ENCODE measurements at places on chromosomes 3 and 15.

DNA sequence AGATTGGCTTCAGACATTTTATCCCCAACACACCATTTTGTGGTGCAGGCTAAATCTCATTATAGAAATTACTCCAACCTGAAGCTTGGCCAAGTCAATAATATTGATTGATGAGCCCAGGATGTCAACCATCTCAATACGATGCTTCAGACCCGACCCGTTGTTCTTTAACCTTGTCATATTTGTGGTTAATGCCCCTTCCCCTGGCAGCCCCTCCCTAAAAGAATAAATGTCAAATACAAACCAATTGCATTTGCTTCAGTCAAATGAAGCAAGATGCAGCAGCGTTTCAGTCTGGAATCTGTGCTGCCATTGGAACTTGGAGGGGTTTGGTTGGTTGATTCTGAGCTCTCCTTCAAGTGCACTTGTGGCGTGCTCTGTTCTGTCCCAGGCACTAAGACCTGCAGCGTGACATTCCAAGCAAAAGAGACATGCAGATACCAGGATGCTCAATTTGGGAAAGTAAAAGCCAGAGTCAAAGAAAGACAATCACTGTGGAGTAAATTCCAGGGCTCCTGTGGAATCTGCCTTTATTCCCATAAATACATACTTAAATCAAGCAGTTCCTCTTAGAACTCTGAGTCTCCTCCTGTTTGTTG lies 23.8 kb upstream of the PSMD6 start:
- DNase-seq = no peak

DNA sequence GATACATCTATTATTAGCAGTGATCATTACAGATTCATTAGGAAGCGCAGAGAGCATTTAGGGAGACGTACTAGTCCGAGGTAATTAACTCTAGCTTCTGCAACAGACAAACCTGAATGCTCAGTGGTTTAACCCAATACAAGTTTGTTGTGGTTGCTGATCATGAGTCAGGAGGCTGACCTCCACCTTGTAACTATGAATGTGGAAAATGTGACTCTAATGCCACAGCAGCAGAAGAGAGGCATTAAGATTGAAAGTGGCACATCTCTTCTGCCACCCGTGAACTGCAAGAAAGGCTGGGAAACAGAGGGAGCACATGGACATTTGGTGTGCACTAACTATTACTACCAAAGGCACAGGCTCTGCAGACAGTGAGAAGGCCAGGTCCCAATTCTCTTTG lies 71.2 kb upstream of the C3orf80 start:
- no peak for DNase-seq

DNA sequence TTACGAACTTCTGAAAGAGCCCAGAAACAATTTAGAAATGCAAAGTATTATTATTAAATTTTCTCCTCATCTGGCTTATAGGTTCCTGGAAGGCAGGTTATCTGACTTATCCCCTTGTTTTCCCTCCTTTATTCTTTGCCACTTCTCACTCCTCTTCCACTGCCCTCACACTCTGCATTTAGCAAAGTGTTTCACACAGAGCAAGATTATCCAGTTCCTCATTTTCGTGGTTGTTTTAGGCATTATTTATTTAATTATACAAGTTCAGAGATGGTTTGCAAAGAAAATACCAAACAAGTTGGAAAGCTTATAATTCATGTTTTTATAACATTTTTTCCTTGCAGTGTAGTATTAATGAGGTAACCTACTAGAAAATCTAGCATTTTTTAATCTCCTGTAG lies 544.9 kb downstream of the NSUN3 start:
- DNase-seq = no peak

- no peak for DNase-seq
These were observed 281.1 kb upstream of the PROK2 start for GRCh38 chr3:72065872-72066641.

DNA sequence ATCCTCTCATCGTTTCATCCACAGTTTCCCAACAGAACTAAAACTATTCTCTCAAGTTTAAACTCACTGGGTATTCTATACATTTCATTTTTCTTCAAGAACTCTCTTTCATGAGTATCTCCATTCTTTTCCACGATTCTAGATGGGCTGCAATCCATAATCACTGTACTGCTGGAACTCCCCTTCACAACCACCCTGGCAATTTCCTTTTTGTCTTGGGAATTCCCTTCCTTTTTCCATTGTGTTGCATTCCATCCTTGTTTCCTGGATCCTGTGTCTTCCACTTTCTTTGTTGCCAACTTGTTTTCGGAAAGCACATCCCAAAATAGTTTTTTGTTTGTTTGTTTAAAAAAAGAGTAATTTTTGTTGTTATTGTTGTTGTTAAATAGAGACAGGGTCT lies 67.0 kb upstream of the FBN1 start:
- no peak for DNase-seq

DNA sequence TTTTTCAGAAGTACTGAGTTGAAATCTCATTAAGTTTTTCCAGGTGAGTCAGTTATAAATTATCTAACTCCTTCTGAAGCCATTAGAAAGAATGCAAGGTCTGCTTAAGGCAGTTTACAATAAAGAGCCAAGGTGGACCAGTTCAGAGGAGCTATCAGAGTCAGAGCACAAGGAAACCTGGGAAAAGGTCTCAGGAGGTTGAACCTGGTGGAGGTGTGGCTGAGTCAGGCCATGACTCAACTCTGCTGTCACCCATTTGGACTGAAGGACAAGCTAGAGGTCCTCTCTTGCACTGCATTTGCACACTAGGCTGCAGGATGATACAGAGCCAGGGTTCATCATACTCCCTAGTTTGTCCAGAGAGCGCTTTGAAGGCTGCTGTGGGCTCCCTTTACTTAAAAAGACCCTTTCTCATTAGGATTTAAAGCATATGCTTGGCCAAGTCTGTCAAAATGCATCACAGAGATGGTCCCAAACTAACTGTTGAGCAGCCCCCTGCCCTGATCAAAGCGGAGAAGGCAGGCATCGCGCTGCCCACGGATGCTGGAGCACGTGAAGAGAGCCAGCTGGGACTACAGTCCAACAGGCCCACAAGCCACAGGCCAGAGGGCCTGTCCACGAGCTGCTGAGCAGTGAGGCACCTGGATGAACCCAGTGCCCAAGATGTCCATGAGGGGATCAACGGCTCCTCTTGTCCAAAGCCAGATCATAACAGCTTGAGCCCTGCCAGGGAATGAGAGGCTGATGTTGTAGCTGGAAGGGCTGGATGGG lies 26.0 kb upstream of the MRPS22 start:
- no peak for DNase-seq

GRCh38 chr15:60557191-60557618 lies 78.3 kb upstream of the ICE2 start:
- DNase-seq = peak; percentile 61

DNA sequence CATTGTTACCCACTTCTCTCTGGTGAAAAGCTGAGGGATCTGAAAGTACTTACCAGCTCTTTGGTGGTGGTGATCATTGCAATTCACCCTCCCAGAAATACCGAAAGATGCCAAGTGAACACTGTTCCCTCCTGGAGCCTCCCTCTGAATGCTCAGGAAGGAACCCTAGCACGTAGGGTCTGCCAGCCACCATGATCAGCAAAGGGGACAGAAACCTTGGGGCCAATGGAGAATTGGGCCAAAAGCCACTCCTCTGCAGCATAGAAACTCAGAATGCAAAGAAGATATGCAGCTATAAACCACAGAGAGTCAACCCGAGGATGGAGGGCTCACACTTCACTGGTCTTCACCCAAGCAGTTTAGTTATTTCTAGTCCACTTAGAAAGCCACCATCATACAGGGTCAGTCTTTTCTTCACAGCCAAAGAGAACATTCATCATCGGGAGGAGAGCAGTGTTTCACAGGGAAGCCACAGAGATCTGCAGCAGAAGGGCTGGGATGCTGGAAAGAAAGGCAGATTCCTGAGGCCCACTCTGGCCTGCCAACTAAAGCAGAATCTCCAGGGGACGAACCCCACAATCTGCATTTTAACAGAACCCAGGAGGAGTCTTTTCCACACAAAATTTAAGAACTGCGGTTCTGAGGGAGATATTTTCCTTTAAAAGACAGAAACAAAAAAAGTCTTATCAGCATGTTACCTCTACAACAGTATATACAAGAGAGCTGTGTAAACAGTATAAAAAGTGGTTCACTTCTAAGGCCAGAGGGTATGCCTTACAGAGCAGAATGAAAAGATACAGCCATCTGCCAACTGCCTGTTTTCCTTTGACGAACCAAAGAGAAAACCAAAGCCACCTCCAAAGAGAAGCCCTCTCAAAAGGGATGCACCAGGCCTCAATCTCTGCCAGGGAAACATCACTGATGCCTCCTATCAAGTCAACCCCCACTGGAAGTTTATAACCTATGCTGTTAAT lies 11.3 kb downstream of the TBC1D2B start:
- DNase-seq = no peak

DNA sequence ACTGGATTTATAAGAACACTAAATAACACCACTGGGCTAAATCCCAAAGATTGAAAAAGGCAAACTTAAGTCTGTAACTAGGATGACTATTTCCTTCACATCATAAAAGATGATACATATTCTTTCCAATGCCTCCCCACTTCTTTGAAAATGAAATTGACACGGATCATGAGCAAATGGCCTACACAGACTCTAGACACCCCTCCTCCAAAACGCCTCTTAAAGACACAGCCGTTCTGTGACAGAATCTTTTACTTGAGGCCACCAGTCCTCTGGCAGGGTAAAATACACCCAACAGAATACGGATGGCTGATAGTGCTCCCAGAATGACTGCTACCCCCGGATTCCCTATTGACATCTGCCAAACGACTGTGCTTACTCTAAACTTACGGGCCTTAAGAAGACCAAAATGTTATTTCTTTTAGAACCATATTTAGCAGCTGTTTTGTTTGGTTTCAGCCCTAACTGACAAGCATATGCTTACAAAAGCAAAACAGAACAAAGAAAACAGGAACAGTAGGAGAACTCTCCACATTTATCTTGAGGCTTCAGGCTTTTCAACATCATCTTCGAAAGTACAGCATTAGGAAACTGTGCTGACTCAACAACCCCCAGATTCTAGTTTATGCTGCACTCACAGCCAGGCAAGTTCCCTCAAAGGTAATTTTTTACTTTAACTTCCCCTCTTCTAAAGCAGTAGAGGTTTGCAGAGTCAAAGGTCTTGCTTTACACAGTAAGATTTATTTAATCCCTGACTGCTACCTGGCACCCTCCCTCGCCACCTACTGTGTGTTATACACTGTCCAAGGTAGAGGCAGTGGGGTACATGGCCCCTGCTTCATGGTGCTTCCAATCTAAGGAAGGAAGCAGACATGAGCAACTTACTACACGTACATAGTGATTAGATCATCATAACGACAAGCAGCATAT lies 84.3 kb downstream of the TNIK start:
- DNase-seq = no peak

- DNase-seq = no peak
These were observed 22.5 kb downstream of the PXK start for GRCh38 chr3:58355179-58355578.

DNA sequence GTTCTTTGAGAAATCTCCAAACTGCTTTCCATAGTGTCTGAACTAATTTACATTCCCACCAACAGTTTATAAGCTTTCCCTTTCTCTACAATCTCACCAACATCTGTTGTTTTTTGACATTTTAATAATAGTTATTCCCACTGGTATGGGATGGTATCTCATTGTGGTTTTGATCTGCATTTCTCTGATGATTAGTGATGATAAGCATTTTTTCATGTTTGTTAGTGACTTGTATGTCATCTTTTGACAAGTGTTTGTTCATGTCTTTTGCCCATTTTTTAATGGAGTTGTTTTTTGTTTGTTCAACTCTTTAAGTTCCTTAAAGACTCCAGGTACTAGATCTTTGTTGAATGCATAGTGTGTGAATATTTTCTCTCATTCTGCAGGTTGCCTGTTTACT lies 116.6 kb upstream of the TSC22D2 start:
- no peak for DNase-seq

- DNase-seq = no peak
These were observed 238.8 kb upstream of the DPH6 start for GRCh38 chr15:35784745-35785144.

GRCh38 chr3:150825192-150825915 lies 62.4 kb upstream of the SIAH2 start:
- DNase-seq = no peak

GRCh38 chr15:94272251-94272898 lies 41.0 kb downstream of the MCTP2 start:
- DNase-seq = peak; percentile 3

DNA sequence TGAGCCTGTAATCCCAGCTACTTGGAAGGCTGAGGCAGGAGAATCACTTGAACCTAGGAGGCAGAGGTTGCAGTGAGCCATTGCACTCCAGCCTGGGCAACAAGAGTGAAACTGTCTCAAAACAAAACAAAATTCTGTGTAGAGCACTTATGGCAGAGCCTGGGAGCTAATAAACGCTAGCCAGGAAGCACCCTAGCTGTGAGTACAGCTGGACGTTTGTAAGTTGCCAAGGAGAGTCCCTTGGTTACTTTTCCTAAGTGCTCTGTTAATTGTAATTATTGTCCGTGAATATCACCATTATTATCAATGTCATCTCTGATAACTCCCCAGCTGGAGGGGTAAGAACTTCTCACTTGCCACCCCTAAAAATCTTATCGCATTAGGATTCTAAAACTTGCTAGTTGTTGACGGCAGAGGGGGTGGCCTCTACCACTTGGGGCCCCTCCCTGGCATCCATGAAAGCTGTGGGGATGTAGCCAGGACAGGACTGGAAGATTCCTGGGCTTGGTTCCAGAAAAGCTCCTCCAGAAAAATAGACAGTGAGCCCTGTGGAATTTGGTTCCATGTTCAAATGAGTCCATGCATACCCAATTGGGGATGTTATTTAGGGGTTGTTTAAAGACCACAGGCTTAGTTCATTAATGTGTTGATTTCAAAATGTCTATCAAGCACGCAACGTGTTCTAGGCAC lies 9.9 kb upstream of the KLHL25 start:
- DNase-seq = no peak

GRCh38 chr15:45187894-45188830 lies at the start of gene SHF:
Gene SHF, minus strand, starts transcription at chr15:45187966. Its CDS starts 15 bp downstream, at chr15:45187951.
- peak; percentile 64 for DNase-seq

DNA sequence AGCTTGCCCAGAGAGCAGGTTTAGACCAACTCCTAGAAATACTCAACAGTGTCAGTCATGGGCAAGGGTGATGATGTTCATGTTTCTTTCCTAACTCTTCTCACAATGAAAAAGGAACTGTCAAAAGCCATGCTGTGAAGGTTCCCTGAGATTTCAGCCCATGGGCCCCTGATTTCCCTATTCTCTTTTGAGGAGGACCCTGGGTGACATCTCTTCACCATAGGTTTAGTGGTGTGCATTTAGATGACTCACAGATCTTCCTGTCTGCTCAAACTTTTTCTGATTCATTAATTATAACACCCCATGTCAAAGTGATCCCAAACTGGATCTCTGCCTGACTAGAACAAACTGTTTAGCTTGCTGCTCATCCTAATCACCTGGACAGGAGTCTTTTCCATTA lies 108.0 kb downstream of the BBX start:
- no peak for DNase-seq
